Substantia nigra (tissue), 51 donors: ENCODE measurements at places on chromosomes 11 and 22.

- DNase-seq, result no peak
Measured at GRCh38 chr11:130261571-130261970, 53.1 kb downstream of the ZBTB44 start.

- DNase-seq, result no peak
Measured at GRCh38 chr11:60145677-60146076, 37.2 kb downstream of the MS4A6A start.

DNA sequence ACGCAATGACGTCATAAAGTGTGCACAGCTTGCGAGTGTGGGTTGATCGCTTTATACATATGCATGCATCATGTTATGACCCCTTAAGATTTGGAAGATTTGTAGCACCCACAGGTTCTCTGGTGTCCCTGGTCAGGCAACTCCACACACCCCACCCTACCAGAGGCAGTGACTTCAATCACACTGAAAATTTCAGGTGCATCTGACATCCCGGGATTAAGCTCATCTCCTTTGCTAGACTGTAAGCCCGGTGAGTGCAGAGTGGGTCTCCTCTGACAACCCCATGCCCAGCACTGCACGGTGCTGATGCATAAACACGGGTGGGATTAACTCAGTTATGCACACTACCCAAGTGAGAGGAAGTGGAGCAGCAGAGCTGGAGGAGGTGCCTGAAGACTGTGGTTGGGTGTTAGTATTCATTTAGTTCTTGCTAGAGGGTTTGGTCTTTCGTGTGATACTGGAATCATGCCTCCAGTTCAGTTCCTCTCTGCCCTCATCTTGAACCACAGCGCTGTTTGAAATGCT is 6.5 kb downstream of the ARSA start:
- no peak for DNase-seq

- no peak for DNase-seq
Measured at GRCh38 chr22:48407256-48407955, 1420.3 kb downstream of the BRD1 start.

GRCh38 chr22:43860831-43861230 is 1.5 kb downstream of the SULT4A1 start:
- no peak for DNase-seq

DNA sequence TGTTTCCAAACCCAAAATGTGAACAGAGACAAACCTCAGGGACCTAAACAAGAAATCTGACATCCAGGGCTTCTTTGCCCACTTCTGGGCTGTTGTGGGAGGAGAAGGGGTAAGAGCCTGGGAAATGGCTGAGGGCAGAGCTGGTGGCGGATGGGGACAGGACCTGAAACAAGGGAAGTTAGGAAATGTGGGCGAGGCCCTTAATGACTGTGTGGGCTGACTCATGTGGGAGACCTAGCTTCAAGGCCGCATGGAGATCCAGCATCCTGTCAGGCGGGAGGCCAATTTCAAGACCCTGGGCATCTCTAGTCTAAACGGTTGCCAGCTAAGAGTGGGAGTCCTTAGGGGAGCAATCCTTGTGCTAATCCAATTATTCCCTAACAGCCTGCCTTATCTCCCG is 2.1 kb upstream of the OAF start:
- DNase-seq, result no peak

- no peak for DNase-seq
Measured at GRCh38 chr11:65573391-65574079, 1.2 kb downstream of the FAM89B start.

DNA sequence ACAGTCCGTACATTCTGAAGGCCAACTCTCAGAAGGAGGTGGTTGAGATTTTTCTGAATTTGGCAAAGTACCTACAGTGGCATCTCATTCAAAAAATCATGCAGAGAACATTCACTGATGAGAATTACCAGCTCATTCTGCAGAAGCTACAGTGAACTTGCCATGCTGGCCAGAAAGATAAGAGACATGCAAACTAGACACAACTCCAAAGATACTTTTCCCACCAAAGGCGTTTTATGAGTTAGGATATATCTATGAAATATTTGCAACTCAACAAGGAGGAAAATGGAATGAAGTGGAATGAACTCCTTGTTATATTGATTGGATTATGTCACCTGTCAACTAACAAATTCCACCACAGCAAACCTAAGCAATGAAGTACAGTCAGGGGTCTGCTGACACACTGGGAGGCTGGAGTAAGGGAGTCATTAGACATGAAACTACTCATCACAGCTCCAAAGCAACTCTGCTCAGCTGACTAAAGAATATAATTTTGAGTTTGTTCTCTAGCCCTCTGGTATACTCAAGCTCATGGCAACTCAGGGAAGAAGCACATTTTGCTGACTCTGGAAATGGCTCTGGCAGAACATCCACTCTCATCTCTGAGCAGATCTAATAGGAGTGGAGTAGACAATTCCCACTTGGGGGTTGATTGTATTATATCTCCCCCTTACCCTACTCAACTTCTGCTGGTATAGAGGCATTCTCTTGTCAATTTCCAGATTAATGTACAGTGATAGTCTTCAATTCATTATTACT is 22.9 kb downstream of the MAML2 start:
- DNase-seq, result no peak

DNA sequence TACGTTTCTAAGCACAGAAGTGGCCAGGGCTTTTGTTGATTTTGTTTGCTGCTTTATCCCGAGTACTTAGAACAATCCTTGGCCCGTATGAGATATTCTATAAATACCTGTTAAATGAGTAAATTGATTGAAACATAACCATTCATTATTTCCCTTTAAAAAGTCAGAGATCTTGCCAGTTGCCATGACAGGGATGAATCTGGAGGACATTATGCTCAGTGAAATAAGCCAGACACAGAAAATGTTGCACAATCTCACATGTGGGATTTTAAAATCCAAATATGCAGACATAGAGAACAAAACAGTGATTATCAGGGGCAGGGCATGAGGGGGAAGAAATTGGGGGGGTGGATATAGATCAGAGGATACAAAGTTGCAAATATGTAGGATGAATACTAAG is 1240.1 kb downstream of the LRRC4C start:
- DNase-seq, result no peak

DNA sequence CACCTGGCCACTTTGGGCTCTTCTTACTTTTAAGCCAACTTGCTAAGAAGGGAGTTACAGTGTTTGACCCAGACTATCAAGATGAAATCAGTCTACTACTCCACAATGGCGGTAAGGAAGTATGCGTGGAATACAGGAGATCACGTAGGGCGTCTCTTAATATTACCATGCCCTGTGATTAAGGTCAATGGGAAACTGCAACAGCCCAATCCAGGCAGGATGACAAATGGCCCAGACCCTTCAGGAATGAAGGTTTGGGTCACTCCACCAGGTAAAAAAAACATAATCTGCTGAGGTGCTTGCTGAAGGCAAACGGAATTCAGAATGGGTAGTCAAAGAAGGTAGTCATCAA is 1.0 kb upstream of the YPEL4 start:
- no peak for DNase-seq

DNA sequence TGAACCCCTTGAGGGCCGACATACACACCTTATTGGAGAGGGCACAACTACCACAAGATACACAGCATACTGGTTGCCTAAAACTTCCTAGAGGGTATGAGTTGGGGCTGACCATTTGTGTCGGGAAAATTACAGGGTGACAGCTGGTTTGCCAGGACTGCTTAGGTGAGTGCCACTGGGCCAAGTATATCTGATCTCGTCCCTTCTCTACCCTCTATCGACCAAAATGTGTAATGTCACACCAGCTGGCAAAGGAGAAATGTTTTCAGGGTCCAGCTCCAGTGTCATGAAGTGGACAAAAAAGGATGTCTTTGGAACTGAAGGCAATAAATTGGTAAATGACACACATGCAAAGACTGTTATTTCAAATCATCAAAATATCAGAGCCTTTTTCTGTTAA is 126.1 kb downstream of the PGR start:
- DNase-seq, result no peak

GRCh38 chr11:70935006-70935768 is 317.2 kb downstream of the SHANK2 start:
- DNase-seq, result no peak

GRCh38 chr11:106507645-106508306 is 430.3 kb downstream of the AASDHPPT start:
- DNase-seq, result no peak

DNA sequence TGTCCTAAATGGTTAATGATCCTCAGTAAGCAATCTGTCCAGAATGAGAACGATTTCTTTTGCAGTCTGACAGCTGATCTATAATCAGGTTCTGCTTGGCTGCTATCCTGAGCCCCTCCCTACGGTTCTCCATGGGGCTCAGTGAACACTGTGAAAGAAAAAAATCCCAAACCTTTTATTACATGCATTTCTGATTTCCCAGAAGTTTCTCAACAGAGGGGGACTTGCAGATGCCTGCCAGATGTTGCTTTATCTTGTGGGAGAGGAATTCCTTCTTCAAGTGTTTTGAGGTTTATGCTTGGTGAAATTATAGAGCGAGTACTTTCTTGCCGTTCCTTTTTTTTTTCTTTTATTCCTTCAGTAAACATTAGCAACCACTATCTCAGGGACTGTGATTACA is 531.9 kb upstream of the ISX start:
- no peak for DNase-seq

GRCh38 chr22:46619830-46620501 is at the start of gene GRAMD4:
Gene GRAMD4, plus strand, starts transcription at chr22:46620386. Its CDS starts 6,414 bp downstream, at chr22:46626800.
- no peak for DNase-seq

DNA sequence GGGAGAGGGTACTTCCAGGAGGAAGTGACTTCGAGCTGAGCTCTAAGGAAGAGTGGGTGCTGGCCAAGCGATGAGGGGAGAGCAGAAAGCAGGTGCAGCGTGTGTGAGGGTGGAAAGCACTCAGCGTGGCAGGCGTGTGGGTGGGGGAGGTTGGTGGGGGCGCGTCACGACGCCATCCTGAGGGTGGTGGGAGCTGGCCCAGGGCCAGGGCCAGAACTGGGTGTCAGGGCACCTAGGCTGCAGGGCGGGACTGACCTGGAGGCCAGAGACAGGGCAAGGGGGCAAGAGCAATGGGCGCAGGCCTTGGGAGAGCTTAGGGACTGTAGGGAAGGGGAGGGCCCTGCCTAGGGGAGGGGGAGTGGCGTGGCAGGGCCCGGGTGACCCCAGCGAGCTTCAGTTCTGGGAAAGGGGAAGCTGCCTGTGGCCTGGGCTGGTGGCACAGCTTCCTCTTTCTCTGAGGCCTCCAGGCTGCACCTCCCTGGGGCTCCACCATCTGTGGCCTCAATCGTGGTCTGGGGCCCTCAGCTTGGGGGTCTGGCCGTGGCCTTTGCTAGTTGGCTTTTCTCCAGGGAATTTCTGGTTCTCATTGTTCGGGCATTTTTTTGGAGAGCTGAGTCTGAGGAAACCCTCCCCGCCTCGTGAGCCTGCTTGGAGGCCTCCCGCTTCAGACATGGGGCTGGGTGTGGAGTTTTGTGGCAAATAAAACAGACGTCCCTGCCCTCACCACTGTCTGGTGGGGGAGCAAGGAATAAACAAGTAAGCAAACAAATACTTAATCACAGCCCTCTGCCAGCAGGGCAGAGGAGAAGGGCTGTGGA is 8.9 kb downstream of the RELT start:
- DNase-seq, result no peak

DNA sequence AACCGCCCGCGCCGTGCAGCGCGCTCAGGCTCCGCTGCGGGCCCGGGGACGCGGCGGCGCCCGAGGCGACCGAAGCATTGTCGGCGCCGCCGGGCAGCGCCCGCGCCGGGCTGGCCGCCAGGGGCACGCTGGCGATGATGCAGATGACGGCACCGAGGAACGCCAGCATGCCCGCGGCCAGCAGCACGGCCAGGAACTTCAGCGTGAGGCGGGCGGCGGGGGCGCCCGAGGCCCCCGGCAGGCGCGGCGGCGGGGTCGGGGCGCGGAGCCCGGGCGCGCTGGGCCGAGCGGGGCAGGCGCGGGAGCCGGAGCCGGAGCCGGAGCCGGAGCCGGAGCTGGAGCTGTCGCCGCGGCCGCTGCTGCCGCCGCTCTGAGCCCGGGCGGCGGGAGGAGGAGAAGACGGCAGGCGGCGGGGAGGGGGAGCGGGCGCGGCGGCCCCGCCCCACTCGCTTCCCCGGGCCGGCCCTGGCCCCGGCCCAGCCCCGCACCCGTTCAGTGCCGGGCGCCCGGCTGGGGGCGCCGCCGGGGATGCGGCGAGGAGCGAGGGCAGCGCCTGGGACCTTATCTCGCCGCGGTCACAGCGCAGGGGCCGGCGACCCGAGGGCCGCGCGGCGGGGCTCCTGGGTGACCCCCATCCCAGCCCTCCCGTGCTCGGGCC is at the start of gene NPTXR:
Gene NPTXR, minus strand, starts transcription at position 372 of the 658 bp plus-strand sequence.
- DNase-seq, result peak; percentile 79

- DNase-seq, result no peak
Measured at GRCh38 chr11:61958590-61958989, 8.4 kb downstream of the BEST1 start.

DNA sequence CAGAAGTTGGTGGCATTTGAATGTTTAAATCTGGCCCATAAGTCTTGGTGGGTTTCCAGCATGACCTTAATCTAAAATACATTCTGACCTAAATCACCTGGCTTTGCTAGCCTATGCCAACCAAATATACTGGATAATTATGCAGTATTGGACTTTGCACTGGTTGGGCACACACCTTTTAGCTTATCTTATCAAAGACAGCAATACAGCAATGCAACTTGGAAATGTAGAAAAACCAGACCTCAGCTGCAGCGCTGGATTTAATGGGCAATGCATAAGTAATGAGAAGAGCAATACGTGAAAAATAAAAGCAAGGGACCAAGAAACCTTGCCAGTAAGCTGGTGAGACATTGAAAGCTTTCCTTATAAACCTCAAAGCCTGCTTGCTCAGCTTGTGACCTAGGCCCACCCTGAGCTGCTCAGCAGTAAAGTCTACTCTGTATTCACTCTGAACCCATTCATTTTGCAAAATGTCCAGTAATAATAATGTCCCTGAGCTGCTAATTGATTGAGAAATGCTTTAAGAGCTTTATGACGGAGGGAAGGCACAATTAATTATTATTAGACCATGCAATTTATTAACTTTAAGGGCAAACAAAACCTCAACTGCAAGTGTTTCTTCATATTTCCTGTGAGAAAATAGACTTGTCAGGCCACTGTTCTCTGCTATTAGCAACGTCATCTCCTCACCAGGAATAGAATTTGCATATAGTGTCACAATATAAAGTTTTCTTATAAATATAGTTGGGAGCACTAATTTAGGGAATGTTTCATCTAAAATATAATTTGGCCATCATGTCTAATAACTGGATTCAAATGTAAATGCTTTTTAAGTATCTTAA is 49.4 kb upstream of the CEP295 start:
- DNase-seq, result no peak

GRCh38 chr11:8532475-8532874 is 61.6 kb downstream of the STK33 start:
- DNase-seq, result no peak

GRCh38 chr22:40628354-40629042 is 8.0 kb downstream of the MRTFA start:
- DNase-seq, result no peak

DNA sequence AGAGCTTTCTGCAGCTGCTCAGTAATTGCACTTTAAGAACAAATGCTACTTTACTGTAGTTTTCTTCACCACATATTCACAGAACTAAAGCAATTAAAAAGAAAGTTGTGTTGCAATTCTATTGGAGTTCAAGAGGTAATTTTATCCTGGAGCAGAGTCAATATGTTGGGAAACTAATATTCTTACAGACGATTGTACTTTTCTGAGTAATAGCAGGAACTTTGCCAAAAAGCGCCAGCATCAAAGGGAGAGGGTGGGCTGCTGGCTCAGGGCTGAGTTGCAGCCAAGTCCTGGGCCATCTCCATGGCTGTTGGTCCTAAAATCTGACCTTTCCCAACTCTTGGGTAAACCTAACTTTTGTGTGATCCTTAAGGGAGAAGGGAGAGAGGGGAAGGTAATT is 73.6 kb upstream of the MYO18B start:
- no peak for DNase-seq

GRCh38 chr11:96146765-96147164 is 196.2 kb downstream of the MAML2 start:
- no peak for DNase-seq

GRCh38 chr11:45525393-45525792 is 140.0 kb downstream of the CHST1 start:
- DNase-seq, result no peak
